Right atrium auricular region (tissue), 2 donors: ENCODE measurements at places on chromosomes 12 and 14.
A peak's percentile ranks its signal among the peaks of the same experiment; 100 is the strongest.

DNA sequence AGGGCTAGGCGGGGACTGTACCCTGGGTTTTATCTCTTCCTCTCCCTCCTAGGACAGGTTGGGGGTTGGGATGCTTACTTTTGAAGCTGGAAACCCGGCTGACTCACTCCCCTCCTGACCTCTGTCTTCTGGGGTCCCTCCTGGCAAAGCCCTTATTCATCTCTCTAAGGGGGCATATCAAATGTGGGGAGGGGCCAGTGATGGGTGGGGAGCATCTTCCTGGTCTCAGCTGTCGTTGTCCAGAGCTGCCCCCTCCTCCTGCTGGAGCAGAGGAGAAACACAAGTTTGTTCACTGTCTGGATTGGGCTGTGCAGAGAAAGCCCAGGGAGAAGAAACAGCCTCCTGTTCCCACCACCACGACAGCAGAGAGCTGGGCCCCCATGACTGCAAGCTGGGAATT, 85.8 kb downstream of the TNFAIP2 start:
- DNase-seq = no peak

DNA sequence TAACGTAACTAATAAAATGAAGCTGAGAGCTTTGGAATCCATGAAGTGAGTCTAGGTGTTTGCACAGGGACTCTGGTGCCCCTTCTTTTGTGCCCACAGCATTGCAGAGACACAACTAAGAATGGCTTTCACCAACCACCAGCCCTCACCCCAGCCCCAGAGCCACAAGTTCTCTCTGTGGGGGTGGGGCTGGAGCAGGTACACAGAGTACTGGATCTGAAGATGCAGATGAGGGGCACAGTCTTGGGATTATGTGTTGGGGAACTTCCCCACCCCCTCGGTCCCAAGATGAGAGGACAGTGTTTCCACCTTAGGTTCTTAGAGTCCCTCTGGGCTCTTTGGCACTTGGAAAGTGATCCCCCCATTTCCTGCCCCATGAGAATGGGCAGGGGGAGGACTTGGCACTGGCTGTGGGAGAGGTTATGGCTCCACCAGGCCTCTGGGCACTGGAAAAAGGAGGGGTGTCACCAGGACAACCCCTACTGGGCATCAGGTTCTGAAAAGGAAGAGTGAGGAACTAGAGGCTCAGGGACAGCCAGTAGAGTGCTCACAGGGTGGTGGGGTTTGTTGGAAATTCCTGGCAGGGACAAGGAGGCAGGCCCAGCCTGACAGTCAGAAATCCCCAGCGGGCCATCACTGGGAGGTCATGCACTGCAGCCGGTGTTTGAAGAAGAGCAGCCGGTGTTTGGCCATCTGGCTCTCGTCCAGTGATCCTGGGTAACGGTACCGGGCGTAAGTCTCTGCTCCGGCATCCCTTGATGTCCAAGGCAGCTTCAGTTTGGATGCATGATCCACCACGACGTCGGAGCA, 6.7 kb downstream of the B4GALNT1 start:
- DNase-seq = no peak

GRCh38 chr12:64427988-64428387, 23.8 kb downstream of the XPOT start:
- DNase-seq = no peak

DNA sequence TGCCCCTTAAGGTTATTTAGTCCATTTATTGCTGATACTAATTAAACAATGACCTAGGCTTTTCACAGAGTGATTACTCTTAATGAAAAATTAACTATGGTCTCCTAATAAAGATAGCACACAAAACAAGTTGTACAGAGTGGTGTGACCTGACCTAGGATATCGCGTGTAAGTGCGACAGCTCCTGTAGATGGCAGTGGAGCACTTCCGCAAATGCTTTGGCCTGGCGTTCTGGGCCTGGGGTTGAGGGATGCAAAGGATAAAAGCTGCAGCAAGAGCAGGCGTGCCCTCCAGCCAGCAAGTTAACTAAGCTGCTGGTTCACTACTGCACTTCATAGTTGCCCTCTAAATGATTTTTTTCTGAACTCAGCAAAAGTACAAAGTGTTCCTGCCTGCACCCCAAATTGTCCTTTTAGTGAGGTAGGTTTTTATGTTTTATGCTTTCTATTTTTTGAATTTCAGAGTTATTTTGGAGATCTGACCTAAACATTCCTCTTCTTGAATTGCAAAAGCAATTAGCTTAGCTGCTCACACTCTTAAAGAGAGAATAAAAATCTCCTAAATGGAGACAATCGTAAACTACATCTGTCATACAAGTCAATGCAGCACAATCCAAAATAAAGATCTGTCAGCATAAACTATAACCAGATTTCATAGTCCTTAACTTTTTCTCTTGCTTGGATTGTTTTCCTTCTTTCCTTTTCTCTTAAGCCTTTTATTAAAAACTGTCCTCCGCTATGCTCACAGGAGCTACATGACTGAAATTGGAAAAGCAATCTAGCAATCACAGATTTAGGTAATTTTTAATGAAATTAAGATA, 379.6 kb downstream of the LRIG3 start:
- DNase-seq = peak; percentile 77

DNA sequence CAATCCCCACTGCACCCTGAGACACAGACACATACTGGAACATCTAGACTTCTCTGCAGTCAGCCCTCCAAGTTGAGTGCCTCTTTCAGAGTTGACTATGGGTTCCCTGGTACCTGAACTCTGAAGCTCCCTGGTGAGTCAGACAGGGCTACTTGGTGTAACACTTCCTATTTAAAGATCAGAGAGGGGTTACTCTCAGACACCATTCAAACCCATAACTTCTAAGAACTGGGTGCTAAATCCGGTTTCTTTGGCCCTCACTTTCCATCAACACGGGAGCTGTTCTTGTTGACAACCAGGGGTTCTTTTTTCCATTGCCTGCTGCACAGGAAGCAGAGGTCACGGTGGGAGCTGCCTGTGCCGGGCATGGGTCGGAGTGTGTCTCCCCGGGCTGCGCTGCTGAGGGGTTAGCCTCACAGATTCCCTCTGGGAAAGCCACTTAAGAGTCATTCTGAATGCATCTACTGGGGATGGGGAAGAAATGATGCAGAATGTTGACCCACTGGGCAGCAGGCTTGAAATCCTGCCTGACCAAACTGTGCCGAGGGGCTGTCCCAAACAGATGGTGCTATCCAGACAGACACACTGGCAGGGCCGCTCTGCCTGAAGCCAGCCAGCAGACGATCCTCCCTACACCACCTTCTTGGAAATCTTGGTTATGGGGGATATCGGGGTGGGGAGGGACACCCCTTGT, 74.1 kb downstream of the PITPNM2 start:
- no peak for DNase-seq

DNA sequence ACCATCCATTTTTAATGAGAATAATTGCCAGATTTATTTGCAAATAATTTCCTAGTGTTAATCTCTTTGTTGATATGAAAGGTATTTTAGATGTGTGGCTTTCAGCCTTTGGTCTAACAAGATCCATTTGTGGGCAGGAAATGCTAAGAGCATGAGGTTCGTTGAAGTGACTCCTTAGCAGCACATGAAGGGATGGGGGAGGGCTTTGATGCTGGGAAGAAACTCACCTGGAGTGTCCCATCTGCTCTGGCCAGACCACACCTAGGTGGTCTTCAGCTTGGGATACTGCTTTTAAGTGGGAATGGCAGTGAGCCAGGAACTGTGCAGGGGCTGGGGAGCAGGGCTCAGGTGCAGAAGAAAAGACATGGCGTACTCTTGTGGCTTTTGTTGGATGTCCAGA, 13.6 kb downstream of the SFSWAP start:
- no peak for DNase-seq

DNA sequence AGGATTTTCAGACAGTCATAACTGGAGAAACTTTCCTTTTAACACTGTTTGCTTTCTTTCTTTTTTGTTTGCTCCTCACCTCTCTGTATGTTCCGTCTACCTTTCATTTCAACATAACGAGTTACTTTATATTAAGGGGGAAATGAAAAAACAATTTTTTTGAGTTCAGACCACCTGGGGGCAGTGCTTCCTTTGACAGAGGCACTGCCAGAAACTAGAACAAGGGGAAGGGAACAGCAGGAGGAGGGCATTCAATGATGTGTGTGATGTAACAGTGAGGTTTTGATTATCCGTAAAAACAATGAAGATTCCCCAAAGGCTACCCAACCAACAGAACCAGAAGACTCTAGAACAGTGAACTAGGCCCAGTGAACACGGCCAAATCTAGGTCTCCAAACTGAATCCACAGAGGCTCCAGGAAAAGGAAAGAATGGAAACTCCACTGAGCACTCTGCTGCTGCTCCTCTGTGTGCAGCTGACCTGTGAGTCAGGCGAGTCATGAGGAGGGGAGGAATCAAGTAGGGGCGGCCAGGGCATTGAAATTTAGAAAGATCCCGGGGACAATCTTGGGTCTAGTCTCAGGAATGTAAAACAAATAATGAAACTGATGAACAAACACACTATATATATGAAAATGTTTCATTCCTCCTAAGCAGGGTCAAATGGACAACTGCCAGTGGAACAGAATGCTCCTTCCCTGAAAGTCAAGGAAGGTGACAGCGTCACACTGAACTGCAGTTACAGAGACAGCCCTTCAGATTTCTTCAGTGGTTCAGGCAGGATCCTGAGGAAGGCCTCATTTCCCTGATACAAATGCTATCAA, 323.5 kb downstream of the DAD1 start:
- no peak for DNase-seq

DNA sequence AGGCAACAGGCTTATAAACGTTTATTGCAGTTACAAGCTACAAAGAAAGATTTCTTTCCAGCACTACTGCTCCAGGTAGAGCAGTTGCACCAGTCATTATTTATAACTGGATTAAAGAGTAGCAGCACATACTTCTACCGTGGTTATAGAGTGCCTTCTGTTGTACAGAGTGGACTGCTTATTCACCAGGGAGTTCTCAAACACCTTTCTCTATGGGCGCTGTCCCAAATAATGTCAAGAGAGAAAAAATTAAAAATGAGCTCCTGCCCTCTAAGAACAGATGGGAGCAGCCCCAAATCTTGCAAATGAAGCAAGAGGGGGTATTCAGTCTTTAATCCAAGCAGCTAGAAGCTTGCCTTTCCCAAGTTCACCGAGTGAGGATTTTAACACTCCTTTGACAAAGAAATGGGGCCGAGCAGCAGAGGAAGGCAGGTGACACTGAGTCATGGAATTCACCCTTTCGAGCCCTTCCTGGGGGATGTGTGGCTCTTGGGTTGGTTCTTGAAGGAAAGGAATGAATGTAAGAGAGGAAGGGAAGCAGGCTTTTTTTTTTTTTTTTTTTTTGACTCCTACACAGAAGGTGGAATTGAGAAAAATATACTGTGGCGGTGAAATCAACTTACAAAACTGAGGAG, 181.2 kb downstream of the PRKCH start:
- no peak for DNase-seq

DNA sequence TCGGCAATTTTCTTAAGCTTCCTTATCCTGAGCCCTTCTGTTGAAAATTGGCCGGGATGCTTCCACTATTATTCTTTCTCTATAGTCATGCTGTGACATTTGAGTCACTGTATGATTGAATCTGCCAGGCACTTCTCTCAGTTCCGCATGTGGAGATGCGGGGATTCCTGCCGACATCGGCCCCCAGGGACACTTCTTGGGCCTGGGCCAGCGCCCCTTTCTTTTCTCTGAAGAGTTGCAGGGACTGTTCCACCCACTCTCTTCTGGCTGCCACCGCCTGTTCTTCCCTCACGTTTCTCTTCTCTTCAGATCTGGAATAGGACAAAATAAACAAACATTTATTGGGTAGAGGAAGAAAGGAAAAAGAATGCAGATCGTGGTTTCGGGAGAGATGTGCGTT, 310.1 kb downstream of the ETNK1 start:
- DNase-seq = no peak

- no peak for DNase-seq
Measured at GRCh38 chr14:54722791-54723432, 156.0 kb downstream of the SAMD4A start.

DNA sequence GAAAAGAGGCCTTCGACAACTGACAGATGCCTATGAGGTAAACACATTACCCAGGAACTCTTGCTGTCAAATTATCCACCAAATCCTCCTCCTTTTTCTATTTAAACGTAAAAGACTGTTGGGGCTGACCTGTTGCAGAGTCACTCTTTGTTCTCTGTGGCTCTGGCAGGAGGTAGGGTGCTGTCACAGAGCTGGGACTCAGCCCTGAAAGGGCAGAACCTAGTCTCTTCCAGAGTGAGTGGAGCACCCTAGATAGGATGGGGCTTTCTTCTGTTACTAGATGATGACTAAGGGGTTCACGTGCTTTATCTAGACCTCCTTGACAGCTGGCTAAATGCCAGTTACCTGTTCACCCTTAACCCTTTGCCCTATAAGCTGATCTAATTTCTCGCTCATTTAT, 25.7 kb downstream of the FNTB start:
- DNase-seq = no peak

- DNase-seq = no peak
Measured at GRCh38 chr14:62251237-62251636, 489.0 kb downstream of the SNAPC1 start.
